ENCODE measurements at places on chromosomes 7 and 10.
A peak's percentile ranks its signal among the peaks of the same experiment; 100 is the strongest.

DNA sequence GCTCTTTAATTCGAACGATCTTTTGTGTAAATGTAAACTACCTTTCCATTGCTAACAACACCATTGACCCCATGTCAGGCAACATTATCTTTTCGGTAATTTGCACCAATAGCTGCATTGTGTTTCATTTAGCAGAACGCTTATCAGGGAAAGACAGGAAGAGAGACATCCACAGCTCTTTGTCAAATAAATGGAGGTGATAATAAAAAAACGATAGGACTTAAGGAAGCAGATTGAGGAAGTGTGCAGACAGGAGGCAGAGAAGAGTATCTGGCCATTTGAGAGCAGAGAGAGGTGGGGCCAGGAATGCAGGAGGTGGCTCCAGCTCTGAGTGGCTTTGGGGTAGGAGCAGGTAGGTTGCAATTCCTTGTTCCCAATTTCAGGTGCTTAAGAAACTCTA is 37.5 kb upstream of the ADARB2 start:
- DNase-seq: no peak

DNA sequence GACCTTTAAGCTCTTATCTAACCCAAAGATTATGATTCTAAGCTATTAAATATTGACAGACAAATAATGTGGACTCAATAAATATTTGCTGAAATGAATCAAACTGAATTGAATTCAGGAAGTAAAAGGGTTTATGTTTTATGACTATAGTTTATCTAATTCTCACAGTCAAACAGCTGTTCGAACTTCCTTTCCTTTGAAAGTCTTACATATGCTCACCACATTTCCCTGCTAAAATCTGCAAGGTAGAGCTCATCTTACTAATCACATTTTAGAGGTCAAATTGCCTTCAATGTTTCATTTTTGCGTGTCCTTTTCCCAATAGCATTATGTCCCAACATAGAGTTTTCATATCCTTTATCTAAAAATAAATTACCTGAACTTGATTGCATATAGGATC is 154.9 kb upstream of the PPP1R3A start:
- DNase-seq: no peak

GRCh38 chr10:29446327-29446726 is 157.5 kb downstream of the LYZL1 start:
- DNase-seq: no peak

GRCh38 chr10:88555190-88555908 is 27.8 kb downstream of the RNLS start:
- no peak for DNase-seq

DNA sequence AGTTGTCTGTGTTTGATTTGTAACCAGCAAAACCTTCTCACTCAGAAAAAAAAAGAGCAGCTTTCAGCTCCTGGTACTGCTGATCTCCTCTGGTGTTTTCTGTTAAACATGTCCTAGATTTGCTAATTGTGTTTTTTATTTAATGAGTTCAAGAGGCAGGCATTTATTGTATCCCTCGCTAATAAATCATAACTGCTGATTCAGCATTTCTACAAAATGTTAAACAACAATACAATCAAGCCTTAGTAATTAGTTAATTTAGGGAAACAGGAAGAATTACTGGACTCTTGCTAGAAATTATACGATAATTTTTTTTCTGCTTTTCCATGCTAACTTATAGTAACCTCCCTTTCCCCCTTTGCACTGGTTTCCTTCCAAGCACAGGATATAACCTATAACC is 66.8 kb upstream of the NRP1 start:
- no peak for DNase-seq

DNA sequence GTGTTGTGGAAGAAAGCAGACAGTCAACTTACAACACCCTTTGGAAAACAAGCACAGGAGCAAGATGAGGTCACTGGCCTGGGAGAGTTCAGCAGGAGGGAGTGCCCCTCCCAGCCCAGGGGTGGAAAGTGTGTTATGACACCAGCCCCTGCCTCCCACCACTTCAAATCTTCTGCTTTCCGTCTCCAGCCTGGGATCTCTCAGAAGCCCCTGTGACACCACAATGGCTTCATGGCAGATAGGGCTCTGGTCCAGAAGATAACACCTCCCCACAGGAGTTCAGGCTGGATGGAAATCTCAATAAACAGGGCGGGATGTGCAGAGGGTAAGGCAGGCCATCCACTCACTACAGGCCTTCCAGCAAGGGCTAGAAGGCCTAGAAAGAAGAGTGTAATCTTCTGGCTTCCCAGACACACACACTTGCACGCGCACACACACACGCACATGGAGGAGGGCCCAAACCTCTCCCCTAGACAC is 48.7 kb upstream of the ZMIZ1 start:
- DNase-seq: no peak

DNA sequence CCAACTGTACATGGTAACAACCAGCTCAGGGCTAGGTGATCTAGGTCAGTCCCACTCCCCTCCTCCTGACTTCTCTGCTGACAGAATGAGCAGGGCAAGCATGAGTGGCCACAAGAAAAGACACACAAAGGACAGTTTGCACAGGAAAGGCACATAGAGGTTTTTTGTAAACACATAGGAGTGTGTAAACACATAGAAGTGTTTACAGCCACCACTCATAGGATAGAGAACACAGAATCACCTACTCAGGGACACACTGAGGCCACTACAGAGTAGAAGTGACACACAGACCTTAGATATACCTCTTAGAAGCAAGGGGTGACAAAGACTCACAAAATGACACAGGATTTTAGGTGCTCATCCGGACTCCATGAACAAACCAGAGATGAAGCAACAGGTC is 19.0 kb downstream of the NUDCD3 start:
- DNase-seq: peak; percentile 22

DNA sequence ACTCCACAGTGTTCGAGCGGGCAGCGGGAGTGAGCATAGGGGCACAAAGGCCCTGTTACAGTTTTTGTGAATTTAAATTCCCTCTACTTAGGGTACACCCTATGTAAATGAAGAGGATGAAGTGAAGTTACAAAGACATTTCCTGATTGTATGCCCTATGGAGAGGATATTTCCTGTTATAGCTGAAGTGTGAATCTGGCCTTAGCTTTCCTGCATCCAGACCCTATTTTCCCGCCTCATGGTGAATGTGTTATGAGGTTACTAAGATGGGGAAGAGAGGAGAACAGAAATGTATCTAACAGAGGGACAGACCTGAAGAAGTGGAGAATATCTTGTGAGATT is 37.8 kb upstream of the COMMD3 start:
- DNase-seq: no peak

DNA sequence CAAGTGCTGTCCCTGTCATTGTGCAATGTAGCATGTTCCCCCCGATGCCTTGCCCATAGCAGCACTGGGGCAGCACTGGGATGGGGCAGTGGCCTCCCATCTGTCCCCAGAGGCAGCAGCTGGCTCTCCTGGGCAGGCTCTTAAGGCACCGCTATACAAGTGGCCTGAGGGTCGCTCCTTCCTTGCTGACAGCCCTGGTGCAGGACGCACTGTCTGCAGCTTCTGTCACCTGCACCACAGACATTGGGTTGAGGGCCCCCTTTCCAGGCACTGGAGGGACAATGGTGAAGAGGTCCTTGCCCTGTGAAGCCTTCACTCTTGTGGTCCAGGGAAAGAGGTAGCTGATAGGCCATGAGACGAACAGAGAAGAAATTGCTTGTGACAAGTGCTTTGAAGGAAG is 10.6 kb downstream of the CPSF4 start:
- no peak for DNase-seq

GRCh38 chr10:125003146-125003900 is 61.4 kb downstream of the ZRANB1 start:
- no peak for DNase-seq

- no peak for DNase-seq
Observed at GRCh38 chr10:62665771-62666170, 138.7 kb upstream of the ADO start.

- no peak for DNase-seq
Observed at GRCh38 chr7:18778594-18778993, 283.0 kb downstream of the HDAC9 start.

GRCh38 chr7:130292682-130293257 is at the start of gene CPA4:
CPA4 (plus strand) TSS chr7:130293161; CDS start chr7:130293181, 20 bp downstream.
- DNase-seq: no peak

DNA sequence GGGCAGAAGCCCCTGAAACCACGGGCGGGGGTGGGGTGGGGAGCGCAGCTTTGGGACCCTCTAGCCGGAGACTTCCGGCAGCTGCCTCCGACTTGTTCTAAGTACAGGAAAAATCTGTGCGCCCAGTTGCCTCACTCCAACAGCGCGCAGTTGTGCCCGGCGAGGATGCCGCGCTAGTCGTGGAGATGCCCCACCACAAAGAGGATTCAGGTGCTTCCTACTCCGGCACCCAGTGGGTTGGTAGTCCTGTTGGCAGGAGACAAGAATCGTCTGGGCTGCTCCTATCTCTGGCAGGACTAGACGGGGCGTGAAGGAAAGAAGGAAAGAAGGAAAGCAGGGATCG is 465 bp upstream of the NPY start:
- DNase-seq: no peak

- no peak for DNase-seq
Observed at GRCh38 chr10:11381023-11381422, 230.4 kb downstream of the USP6NL start.

- DNase-seq: no peak
Observed at GRCh38 chr10:129027906-129028305, 439.1 kb upstream of the MGMT start.

DNA sequence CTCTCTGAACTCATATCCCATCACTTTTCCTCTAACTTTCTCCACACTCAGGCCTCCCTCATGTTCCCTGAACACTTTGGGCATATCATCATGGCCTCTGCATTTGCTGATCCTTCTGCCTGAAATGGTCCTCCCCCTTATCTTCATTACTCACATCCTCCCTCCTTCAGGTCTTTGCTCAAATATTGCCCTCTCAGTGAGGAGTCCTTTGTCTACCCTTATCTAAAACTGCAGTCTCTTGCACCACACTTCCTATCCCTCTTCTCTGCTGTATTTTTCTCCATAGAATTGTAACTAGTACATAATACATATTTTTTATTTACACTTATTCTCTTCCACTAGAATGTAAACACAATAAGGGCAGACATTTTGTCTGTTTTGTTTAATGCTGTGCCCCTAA is 41.7 kb downstream of the DNAJC1 start:
- no peak for DNase-seq

- no peak for DNase-seq
Observed at GRCh38 chr10:110829721-110830410, 41.9 kb upstream of the PDCD4 start.

- no peak for DNase-seq
Observed at GRCh38 chr10:97778452-97779302, 6.9 kb upstream of the SFRP5 start.

DNA sequence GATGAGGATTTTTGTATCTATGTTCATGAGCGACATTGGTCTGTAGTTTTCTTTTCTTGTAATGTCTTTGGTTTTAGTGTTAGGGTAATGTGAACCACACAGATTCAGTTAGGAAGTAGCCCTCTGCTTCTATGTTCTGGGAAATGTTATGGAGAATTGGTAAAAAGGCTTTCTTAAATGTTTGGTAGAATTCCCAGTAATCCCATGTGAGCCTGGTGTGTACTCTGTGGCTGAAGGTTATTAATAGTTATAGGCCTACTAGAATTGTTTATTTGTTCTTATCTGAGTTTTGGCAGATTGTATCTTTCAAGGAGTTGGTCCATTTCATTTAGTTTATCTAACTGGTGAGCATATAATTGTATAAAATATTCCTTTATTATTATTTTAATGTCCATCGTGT is 484.6 kb upstream of the GHITM start:
- no peak for DNase-seq

GRCh38 chr7:113371416-113372043 is 253.2 kb upstream of the SMIM30 start:
- DNase-seq: no peak

- DNase-seq: no peak
Observed at GRCh38 chr10:88467835-88468485, 115.2 kb downstream of the RNLS start.

- no peak for DNase-seq
Observed at GRCh38 chr7:12730523-12730922, 43.1 kb downstream of the ARL4A start.

DNA sequence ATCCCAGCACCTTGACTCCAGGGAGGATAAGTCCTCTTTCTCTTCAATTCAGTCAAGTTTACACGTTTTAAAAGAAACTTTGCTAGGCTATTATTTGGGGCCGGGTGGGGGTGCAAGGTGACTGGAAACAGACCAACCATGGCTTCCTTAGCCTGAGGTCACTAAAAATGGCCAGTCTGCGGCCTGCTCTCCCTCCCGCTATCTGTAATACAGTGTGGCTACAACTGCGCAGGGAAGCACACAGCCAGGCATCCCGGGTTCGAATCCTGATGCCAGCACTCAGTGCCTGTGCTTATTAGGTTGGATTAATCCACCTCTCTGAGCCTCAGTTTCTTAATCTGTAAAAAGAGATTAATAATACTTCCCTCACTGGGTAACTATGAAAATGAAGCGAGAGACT is 19.5 kb downstream of the ATP6V1F start:
- DNase-seq: no peak

- DNase-seq: no peak
Observed at GRCh38 chr10:73759512-73760115, 15.4 kb downstream of the SEC24C start.

- DNase-seq: no peak
Observed at GRCh38 chr7:28466885-28467284, 54.6 kb downstream of the CREB5 start.

DNA sequence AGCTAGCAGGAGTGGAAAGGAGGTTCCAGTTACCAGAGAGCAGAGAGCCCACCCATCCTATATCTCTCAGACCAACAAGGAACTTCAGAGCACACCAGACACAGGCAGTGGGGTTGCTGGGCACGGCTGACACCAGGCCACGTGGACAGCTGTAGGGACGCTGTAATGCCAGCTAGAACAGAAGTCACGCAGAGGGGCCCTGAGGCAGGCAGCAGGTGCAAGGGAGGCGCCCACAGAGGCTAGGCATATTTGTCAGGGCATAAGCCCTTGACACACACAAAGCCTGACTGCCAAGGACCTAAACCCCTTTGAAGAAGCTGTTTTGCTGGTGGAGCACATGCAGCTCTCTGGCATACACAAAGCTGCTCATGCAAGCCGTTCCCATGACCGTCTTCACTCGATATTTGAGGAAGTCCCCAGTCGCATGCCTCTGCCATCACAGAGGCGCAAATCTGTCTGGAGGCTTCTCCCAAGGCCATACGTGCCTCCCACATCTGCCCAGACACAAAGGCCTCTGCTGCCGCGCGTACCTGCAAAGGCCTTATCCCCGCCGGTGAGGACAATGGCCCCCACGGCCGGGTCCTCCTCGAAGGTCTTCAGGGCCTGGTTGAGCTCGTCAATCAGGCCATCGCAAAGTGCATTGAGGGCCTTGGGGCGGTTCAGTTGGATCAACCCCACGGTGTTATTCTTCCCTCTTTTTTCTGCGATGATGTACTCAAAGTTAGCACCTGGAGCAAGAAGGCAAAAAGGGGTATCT is 2.9 kb downstream of the ECHS1 start:
- DNase-seq: no peak

DNA sequence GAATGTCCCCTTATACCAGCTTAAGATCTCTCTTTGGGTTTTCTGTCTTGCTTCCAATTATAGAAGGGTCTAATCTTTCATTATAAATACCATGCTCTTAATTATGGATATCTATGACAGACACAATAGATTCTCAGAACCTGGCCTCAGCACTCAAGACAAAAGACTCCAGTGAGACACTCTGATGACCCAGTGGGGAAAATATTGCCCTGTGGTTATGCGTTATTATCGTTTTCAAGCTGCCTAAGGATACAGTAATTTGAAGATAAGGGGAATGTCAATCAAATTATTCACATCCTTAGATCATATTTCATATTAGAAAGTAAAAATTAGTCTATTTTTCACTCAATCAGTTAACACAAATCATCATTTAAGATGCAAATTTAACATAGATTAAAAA is 748.8 kb downstream of the XPNPEP1 start:
- DNase-seq: no peak
